ENCODE measurements at places on chromosomes 12 and 14.

GRCh38 chr12:130613131-130613530, 103.0 kb downstream of the RIMBP2 start:
- no peak for DNase-seq

GRCh38 chr14:65382586-65382985, 29.9 kb upstream of the FUT8 start:
- DNase-seq, result no peak

DNA sequence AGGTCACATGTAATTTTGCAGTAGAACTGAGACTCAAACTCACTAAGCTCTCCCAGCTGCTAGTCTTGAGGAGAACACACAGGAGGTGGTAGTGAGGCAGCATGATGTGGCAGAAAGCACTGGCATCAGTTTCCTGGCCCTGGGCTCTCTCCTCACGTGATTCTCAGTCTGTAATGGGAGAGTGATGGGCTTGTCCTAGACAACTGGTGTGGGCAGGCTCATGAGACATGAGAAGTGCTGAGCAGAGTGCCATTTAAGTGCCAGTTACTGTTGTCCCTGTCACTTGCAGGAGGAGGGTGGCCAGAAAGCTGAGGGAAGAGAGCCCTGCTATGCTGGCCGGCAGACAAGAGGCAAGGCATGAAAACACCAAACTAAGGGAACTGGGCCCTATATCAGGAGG, 48.5 kb upstream of the OVCH1 start:
- no peak for DNase-seq

DNA sequence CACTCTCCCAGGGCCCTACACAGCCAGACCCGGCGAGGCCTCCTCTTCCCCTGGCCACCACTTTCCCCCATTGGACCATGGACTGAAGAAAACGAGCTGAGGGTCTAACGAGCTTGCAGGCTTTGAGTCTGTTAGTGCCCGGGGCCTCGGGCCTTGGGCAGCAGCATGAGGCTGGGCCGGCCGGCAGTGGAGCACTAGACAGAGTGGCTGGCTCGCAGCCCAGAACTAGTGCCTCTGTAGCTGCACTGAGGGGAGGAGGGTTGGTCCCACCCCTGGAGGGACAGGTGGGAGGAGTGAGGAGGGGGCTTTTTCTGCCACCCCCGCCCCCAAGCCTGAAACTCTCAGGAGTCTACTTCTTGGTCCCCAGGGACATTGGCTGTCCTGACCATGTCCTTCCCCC, 38.7 kb downstream of the SLC6A12 start:
- DNase-seq, result no peak

- peak; percentile 69 for DNase-seq
Measured at GRCh38 chr12:121637231-121637914, 11.0 kb downstream of the ORAI1 start.

DNA sequence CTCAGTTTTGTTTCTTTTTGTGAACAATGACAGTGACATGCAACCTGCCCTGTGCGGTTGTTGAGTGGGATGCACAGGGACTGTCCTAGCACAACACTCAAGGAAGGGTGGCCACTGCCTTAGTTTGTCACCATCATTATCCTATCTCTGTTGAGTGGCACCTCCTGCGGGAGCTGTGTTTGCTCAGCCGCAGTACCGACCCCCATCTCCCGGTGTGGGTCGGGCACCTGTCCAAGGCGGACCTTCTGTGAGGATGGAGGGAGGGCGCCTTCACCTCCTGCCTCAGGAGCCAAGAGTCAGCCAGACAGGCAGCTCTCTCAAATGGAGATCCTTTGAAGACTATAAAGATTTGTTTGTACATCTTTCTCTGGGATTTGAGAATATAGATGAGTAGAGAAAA, 142.1 kb downstream of the TSPAN9 start:
- no peak for DNase-seq

- no peak for DNase-seq
Measured at GRCh38 chr12:12483438-12483837, 79.2 kb downstream of the DUSP16 start.

DNA sequence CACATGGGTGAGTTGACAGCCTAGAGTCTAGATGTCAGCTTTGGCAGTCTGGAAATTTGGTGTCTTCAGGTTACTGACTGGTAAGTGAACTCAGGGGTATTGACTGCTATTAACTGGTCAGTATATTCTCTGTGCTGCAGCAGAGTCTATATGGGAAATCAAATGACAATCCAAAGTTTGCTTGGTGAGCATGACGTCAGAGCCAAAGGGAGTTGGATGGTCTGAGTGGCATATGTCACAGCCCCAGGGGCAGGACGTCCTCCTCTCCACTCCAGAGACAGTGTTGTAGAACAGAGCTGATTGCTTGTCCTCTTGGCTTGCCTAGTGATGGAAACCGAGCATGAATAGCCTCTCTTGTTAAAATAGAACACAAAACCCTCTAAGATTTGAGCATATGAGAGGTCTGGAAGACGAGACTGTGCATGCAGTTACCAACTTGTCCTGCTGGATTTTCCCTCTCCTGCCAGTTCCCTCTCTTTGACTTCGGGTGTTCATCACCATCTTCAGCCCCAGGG, 3.3 kb upstream of the TBC1D30 start:
- no peak for DNase-seq

DNA sequence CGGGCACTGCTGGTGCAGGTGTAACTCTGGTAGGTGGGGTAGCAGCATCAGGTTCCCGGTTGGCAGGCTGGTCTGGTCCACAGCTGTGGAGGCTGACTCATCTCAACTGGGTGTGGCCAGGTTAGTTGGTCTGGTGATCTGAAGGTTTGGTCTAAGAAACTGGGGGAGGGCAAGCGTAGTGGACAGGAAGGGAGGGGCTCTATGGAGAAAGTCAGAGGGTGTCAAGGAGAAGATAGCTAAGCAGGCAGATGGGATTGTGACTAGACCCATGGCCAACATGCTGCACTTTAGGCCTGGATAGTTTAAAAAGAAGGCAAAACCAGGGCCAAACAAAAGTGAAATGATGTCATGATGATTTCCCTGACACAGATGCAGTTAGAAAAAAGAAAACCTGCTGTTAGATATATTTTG, 7.9 kb downstream of the TRIM9 start:
- no peak for DNase-seq

- no peak for DNase-seq
Measured at GRCh38 chr14:20278414-20278813, 27.3 kb downstream of the TTC5 start.

DNA sequence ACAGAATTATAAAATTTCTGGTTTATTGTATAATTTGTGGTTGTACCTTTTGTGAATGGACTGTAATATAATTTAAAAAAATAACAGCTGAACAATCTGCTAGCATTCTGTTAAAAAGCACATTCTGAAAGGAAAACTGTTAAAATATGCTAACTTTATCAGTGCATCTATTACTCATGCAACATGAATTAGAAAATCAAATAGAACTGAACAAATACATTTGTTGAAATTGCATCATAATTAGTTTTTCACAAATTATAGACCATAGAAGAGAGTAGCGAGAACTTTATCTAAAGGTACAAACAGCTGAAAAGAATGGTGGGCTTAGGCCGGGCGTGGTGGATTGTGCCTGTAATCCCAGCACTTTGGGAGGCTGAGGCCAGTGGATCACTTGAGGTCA, 33.0 kb downstream of the PTPN21 start:
- no peak for DNase-seq

- DNase-seq, result no peak
Measured at GRCh38 chr14:51211149-51211548, 28.9 kb upstream of the TMX1 start.

- DNase-seq, result no peak
Measured at GRCh38 chr12:86367137-86367536, 110.9 kb upstream of the MGAT4C start.

- peak; percentile 14 for DNase-seq
Measured at GRCh38 chr12:21502164-21502496, 541 bp downstream of the GOLT1B start.

GRCh38 chr12:68106160-68106559, 53.4 kb downstream of the IFNG start:
- DNase-seq, result no peak

- DNase-seq, result no peak
Measured at GRCh38 chr14:51014086-51014485, 69.8 kb upstream of the PYGL start.

DNA sequence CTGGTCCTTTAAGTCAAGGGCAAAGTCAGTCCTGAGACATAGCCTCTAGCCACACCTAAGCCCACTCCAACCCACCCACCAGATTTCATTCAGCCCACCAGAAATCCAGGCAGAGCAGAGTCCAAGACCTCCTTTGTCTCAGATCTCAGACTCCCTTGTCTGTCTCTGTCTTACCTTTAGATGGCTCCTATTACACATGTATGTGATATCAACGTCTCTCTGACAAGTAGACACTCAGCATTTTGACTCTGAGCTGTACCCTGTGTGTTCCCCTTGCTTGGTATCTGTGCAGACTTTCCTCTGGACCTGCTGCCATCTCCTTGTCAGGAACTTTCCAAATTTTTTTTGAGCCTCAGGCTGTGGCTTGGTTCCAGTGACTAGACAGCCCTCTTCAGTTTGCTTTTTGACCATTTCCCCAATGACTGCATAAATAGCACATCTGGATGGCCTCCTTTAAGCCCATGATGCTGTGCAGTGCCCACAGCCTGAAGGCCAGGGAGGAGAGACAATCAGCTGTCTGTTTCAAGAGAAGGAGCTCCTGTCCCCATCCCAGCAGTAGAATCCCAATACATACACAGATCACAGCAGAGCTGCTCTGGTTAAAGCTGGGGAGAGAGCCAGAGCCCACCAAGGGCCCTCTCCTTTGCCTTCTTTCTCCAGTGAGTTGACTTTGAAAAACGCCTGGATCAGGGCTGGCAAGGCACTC, 7.0 kb downstream of the POU6F1 start:
- no peak for DNase-seq

- DNase-seq, result no peak
Measured at GRCh38 chr14:64762044-64763034, 58.1 kb downstream of the PLEKHG3 start.

DNA sequence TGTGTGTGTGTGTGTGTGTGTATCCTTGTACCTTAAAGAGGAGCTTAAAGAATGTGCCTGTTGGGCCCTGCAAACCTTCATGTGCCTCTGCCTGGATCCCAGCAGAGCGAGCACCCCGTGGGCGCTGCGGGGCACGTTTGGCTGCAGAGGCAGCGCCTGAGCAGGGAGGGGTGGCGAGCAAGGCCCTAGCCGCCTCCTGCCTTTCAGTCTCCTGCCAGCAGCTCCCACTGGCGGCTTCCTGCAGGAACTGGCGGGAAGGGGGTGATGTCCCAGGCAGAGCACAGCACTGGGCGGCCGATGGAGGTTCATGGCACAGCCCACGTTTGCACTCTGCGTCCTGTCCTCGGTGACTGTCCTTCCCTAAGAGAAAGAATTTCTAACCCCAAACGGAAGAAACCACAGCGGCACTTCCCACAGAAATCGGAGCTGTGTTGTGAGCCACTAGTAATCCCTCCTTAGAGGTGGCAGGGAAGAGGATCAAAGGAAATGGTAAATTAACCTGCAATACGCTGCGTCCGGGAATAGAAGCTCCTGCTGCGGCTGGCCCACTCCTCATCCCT, 19.8 kb downstream of the ZBTB42 start:
- DNase-seq, result no peak

GRCh38 chr14:100076133-100076532, 10.9 kb downstream of the EVL start:
- peak; percentile 10 for DNase-seq

DNA sequence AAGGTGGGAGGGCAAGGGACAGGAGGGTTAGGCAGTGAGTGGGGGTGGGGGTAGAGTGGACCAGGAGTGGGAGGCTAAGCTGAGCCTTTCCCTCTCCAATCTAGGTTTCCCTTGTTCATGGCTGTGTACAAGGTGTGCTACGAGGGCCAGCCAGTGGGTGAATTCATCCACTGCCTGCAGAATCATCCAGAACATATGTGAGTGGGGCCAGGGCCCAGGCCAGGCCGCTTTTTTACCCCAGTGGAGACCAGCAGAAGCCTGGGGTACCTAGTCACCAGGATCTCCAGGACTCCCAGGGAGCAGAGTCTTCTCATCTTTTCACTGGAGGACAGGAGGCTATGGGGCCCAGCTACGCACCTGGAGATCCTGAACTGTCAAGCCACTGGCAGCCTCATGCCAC, 2.7 kb upstream of the COX14 start:
- no peak for DNase-seq

DNA sequence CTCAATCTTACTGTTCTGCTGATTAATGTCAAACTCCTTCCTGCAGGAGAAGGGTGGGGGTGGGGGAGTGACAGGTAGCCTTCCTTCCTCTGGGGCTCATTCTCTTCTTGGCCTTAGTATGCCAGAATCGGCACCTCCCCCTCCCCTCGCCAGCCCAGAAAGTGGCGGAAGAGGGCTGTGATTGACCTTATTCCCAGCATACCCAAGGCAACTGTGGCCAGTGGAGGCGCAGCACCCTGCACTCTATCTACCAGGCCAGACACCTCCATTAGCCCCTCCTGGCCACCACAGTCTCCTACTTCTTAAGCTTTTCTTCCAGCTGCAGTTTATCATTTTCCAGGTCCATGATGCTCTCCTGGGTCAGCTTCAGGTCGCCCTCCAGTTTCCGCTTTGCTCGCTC, 15.5 kb downstream of the MYH6 start:
- DNase-seq, result no peak

DNA sequence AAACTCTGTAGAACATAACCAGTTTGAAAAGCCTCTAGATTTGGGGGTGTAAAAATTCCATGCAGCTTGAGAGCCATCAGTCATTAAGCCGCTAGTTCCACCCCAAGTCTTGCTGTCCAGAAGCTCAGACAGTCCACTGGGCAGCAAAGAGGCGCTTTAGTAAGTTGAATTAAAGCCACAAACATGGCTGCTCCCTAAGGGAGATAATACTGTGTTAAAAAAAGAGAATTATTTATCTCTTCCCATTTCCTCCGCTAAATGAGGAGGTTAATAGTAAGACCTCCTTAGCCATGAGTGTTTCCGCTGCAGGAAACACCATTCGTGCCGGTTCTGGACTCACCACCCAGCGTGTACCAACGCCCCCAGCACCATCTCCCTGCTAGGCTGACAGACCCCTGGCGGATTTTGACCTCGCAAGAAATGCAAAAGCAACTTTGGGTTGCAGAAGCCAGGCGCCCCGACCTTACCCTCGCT, 536 bp downstream of the TM7SF3 start:
- DNase-seq, result no peak

DNA sequence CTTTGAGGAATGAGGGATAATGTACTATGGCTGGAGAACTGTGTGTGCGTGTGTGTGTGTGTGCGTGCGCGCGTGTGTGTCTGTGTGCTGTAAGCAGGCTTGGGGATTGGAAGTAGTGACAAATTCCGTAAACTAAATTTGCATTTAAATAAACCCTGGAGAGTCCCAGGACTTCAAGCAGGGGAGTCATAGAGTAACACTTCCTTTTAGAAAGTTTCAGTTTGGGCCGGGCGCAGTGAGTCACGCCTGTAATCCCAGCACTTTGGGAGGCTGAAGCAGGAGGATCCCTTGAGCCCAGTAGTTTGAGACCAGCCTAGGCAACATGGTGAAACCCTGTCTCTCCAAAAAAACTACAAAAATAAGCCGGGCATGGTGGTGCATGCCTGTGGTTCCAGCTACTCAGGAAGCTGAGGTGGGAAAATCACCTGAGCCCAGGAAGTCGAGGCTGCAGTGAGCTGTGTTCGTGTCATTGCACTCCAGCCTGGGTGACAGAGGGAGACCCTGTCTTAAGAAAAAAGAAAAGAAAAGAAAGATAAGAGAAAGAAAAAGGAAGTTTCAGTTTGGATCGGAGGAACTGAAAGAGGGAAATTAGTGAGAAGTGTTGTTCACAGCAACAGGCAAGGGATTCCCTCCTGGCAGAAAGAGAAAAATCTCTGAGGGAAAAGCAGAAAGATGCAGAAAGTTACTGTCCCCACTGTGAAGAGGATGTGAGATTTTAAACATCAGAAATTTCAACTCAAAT, 222.7 kb upstream of the SOX5 start:
- peak; percentile 11 for DNase-seq

- DNase-seq, result peak; percentile 35
Measured at GRCh38 chr12:55728186-55728938, 447 bp downstream of the CD63 start.
